ENCODE measurements at places on chromosomes 12 and 14. TPM values are rescaled to one million over a fixed set of nuclear protein-coding genes. Genes with fewer than 3 reads are reported as not detected.

- no peaks in the 10 kb centered on the region for H3K4me1 ChIP-seq
- no peaks in the 10 kb centered on the region for H3K36me3 ChIP-seq
- H3K27me3 ChIP-seq, result no peaks in the 10 kb centered on the region
- no peak overlapping the region for H3K27ac ChIP-seq
Observed at GRCh38 chr12:49920241-49920914, 16.7 kb upstream of the FAIM2 start.

- H3K27me3 ChIP-seq, result no peaks in the 10 kb centered on the region
- H3K4me3 ChIP-seq, result no peak overlapping the region
- DNase-seq, result no peak
- H3K36me3 ChIP-seq, result no peaks in the 10 kb centered on the region
- H3K4me1 ChIP-seq, result peaks cover 20% of the 10 kb centered on the region
- no peak overlapping the region for H3K27ac ChIP-seq
Observed at GRCh38 chr12:117064596-117064995, 34.6 kb downstream of the TESC start.

- no peak overlapping the region for H3K27ac ChIP-seq
- DNase-seq, result no peak
Observed at GRCh38 chr12:21991526-21991925, 50.3 kb upstream of the ABCC9 start.

GRCh38 chr12:131561051-131561450, 149.8 kb upstream of the SFSWAP start:
- no peaks in the 10 kb centered on the region for H3K36me3 ChIP-seq
- no peak overlapping the region for H3K4me3 ChIP-seq
- no peak for DNase-seq
- no peaks in the 10 kb centered on the region for H3K27me3 ChIP-seq
- no peak overlapping the region for H3K27ac ChIP-seq

DNA sequence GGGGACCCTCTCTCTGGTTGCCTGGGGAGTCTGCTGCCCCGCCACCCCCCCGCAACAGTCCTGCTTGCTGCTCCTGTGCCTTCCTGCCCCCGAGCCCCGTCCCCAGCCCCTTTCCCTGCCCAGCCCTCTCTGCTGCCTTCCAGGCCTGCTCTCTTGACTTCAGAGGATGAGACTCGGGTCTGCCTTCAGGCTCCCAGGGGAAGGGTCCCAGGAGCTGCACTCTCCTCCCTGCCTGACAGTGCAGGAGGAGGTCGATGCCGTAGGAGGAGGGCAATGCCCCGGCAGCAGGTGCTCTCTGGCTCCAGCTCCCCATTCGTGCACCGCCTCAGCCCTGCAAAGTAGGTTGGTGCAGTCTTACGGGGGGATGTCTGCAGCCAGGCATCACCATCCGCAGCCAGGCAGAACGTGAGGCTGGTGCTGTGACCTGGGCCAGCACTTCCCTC, 185.1 kb upstream of the C14orf180 start:
- H3K27me3 ChIP-seq, result no peaks in the 10 kb centered on the region
- peaks cover 3% of the 10 kb centered on the region for H3K36me3 ChIP-seq
- no peak for DNase-seq
- H3K4me3 ChIP-seq, result no peak overlapping the region
- peaks cover 69% of the 10 kb centered on the region for H3K4me1 ChIP-seq

- DNase-seq, result no peak
- no peaks in the 10 kb centered on the region for H3K4me1 ChIP-seq
- no peak overlapping the region for H3K4me3 ChIP-seq
- H3K27me3 ChIP-seq, result no peaks in the 10 kb centered on the region
Observed at GRCh38 chr14:91745344-91745743, 13.5 kb upstream of the CATSPERB start.

CLEC4A gene
- total RNA-seq, result 1.2 TPM

KRT3 gene
- total RNA-seq, result not detected

NEUROD4 gene
- not detected for total RNA-seq

- H3K36me3 ChIP-seq, result no peaks in the 10 kb centered on the region
- DNase-seq, result no peak
- peaks cover 2% of the 10 kb centered on the region for H3K4me1 ChIP-seq
- H3K27ac ChIP-seq, result no peak overlapping the region
- H3K4me3 ChIP-seq, result no peak overlapping the region
- no peaks in the 10 kb centered on the region for H3K27me3 ChIP-seq
Observed at GRCh38 chr14:22282417-22282816, 306.6 kb downstream of the DAD1 start.

- no peaks in the 10 kb centered on the region for H3K27me3 ChIP-seq
- no peak overlapping the region for H3K27ac ChIP-seq
- H3K4me3 ChIP-seq, result no peak overlapping the region
- no peaks in the 10 kb centered on the region for H3K36me3 ChIP-seq
Observed at GRCh38 chr14:33592297-33592696, 358.6 kb downstream of the EGLN3 start.
